SHP77 (cell line): ENCODE measurements at places on chromosomes 6 and 20.

GRCh38 chr6:41813469-41813868 is 26.0 kb downstream of the TOMM6 start:
- no peak for DNase-seq

DNA sequence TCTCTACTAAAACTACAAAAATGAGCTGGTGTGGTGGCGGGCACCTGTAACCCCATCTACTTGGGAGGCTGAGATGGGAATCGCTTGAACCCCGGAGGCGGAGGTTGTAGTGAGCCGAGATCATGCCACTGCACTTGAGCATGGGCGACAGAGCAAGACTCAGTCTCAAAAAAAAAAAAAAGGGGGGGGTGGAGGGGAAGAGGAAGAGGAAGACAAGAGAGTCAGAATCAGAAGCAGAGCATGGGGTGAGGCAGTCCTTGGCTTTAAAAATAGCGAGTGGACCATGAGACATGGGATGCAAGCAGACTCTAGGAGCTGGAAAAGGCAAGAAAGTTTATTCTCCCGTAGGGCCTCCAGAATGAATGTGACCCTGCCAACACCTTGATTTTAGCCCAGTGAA is 3.9 kb upstream of the SLC9A8 start:
- DNase-seq: no peak

DNA sequence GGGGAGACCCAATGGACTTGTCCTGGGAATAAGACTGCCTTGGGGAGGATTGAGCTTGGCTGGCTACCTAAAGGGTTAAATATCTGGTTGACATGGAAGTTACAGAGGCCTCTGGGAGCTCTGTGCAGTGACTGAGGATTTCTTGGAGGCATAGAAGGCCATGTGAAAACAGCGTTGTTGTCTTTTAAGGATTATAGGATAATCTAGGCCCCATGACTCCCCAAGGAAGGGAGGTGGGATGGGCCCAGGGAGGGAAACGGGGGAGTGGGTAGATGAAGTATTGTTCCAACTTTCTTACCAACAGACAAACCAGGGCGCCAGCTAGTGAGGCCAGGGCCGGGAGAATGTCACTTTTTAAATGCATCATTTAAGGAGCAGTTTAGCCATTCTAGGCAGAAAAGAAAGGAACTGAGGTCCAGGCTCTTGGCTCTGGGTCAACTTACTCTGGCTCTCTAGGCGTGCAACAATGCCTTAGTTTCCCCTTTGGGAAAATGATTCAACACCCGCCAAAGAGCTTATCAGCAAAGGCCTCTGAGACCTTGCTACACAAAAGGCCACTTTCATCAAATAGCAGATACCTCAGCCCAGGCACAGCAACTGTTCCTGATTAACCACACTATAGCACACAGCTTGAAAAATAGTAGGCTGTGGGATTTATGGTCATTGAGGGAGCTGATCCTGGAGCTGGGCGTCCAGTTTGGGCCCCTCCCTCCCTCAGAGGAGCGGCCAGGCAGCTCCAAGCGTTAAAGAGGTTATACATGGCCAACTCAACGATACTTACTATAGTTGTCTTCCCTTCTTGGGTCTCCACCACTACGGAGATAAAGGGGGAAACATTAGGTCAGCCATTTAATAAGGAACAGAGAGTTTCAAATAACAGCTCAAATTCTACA is 7.0 kb downstream of the MRPS18A start:
- no peak for DNase-seq

DNA sequence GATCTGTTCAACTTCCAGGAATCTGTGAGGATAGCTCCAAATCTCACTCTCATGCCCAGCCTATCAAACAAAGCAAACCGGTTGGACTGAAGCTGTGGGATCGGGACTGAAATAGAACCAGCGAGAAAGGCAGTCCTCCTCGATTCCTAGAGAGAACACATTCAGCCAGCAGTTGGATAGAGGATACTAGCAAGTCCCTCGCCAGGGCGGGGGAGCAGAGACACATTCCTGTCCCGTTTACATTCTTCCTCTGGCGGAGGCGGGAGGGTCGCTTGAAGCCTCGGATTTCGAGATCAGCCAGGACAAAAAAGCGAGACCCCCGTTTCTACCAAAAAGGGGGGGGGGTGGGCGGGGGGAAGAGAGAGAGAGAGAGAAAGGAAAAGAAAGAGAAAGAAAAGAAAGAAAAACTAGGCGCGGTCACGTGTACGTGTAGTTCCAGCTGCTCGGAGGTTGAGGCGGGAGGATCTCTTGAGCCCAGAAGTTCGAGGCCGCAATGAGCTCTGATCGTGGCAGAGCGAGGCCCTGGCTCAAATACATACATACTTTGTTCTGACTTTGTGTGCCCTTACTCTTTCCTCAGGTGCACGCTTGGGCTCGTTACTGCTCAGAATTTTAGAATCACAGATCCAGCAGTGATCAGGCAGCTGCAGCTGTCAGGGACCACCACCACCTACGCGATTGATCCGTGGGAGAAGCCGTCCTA is 19.5 kb downstream of the ZNF311 start:
- DNase-seq: peak; percentile 93

- no peak for DNase-seq
Measured at GRCh38 chr6:134288538-134289203, 29.2 kb downstream of the SGK1 start.
